Lung (tissue), 17 donors: ENCODE measurements at places on chromosomes 16 and 17. TPM values are rescaled to one million over a fixed set of nuclear protein-coding genes. Genes with fewer than 3 reads are reported as not detected.
A peak's percentile ranks its signal among the peaks of the same experiment; 100 is the strongest.

Gene CBX8
- total RNA-seq = 9.3 TPM

Gene CNEP1R1
- 23.2 TPM for total RNA-seq

Gene PRR11
- 2.5 TPM for total RNA-seq

Gene SHCBP1
- 1.6 TPM for total RNA-seq

DNA sequence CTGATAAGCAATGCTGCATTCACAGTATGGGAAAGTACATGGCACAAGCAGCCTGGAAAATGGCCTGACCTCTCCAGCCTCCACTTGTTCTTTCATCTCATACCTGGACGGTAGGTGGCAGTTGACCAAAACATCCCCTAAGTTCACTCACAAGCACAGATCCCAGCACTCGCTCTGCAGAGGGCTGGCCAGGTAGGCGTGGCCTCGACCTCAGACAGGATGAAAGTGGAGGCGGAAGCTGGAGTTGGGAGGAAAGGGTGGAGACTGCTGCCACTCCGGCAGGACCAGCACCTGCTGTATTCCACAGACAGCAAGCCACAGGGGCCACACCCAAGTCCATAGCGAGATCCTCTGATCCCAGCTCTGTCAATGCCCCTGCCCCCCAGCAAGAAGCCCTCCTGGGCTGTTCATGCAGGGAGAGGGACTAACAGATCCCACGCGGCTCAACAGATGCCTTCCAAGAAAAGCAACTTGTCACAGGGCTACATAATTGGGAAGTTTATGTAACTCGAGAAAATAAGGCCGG is 31.3 kb downstream of the ZCCHC14 start:
- peak overlapping the region; percentile 86 for H3K27ac ChIP-seq
- DNase-seq = peak; percentile 74
- no peak overlapping the region for H3K4me3 ChIP-seq

DNA sequence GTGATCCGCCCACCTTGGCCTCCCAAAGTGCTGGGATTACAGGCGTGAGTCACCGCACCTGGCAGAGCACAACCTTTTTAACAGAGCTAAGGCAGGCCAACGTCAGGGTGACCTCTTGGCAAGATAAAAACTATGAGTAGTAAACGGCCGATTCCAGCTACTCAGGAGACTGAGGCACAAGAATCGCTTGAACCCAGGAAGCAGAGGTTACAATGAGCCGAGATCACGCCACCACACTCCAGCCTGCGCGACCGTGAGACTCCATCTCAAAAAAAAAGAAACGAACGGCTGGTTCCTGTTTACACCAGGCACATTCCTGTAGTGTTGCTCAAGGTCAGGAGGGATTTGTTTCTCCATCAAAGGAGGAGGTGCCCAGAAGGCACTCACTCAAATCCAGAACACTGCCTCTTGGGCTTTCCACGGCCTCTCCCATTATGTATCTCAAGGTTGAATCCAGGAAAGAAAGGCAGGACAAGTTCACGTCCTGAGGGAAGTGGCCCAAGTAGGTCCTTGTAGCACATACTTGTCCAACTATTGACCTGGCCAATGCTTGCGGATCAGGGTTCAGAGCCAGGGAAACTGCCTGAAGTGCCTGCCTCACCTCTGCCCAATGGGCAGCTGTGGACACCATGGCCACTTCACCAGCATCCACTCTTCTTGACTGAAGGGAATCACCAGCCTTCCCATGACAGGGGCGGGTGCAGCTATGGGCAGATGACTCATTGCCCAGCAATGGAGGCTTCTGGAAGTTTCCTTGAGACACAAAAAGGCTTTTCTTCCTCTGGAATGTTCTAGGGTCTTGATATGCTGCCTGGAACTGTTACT is 13.5 kb downstream of the KNOP1 start:
- H3K4me3 ChIP-seq = no peak overlapping the region
- DNase-seq = no peak
- H3K36me3 ChIP-seq = peaks cover 3% of the 10 kb centered on the region
- H3K27ac ChIP-seq = peak overlapping the region; percentile 61
- no peaks in the 10 kb centered on the region for H3K27me3 ChIP-seq

GRCh38 chr17:58786586-58787295 is 31.1 kb downstream of the PPM1E start:
- DNase-seq = peak; percentile 20
- no peaks in the 10 kb centered on the region for H3K36me3 ChIP-seq
- no peak overlapping the region for H3K4me3 ChIP-seq
- no peak overlapping the region for H3K27ac ChIP-seq

- H3K4me1 ChIP-seq = peaks cover 15% of the 10 kb centered on the region
- no peaks in the 10 kb centered on the region for H3K27me3 ChIP-seq
- H3K27ac ChIP-seq = peak overlapping the region; percentile 80
- H3K36me3 ChIP-seq = peaks cover 5% of the 10 kb centered on the region
- H3K4me3 ChIP-seq = no peak overlapping the region
Measured at GRCh38 chr17:42289611-42290181, 1.4 kb downstream of the STAT5A start.

GRCh38 chr17:6556121-6557039 is at the start of gene PITPNM3:
PITPNM3 (minus strand) TSS chr17:6556555; CDS start chr17:6556406, 149 bp downstream.
- H3K27ac ChIP-seq = peak within 1 kb of the TSS; percentile 70
- H3K36me3 ChIP-seq = no peaks in the 10 kb centered on the region
- H3K4me1 ChIP-seq = peaks cover 2% of the 10 kb centered on the region

DNA sequence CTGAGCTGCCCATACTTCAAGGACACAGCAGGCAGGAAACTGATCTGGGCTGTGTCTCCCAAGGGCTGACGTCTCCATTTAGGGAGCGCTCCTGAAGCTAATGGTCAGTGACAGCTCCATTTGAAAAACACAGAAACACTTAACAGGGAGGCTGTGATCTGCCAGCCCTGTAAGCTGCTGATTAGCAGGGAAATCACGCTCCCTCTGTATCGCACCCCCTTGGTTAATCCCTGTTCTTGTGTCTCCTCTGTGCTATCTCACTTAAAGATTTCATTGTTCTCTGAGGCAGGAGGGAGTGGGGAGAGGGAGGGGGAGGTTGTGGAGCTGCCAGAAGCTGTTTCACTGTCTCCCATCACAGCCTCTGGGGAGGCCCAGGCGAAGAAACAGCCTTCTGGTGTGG is 47.4 kb upstream of the CACNG3 start:
- no peak overlapping the region for H3K4me3 ChIP-seq
- no peaks in the 10 kb centered on the region for H3K4me1 ChIP-seq
- DNase-seq = no peak
- peaks cover 2% of the 10 kb centered on the region for H3K36me3 ChIP-seq

DNA sequence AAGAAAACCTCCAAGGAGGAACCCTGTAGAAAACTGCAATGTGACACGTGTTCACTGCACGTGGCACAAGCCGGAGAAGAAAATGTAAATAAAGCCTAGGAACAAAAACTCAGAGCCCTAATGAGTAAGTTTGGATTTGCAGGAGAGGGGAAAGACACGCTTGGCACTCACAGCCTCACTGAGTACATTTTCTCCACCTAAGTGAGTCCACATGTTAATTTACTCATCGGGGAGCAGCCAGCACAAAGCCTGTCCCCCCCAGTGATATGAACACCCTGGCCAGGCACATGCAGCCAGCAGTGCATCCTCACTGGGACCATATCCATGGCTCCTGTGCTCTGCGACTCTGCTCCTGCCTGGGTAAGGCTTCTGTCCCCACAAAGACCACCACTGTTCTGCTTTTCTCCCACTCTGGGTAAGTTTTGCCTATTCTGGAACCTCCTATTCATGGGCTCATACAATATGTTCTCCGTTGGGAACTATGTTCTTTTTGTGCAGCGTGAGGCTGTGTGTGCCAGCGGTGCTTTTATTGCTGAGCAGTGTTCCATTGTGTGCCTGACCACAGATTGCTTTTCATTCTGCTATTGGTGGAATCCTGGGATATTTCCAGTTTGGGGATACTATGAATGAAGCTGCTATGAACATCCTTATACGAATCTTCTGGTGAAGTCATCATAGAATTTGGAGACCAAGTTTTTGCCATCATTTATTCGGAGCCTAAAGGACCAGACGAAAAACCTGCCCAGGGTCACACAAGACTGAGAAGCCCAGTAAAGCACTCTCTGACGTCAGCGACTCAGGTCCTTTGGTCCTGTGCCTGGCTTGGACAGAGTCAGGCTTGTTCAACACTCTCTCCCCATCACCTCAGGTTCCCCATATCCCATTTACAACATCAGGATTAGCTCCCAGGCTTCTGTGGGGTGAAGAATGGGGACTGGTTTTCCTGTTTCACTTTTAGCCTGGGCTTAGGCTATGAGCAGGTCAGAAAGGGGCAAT is 53.3 kb downstream of the RNF112 start:
- H3K4me1 ChIP-seq = peaks cover 11% of the 10 kb centered on the region
- no peaks in the 10 kb centered on the region for H3K27me3 ChIP-seq
- no peaks in the 10 kb centered on the region for H3K36me3 ChIP-seq
